Stimulated activated CD4-positive, alpha-beta T cell treated with anti-CD3 and anti-CD28 coated beads, Interleukin-15, amount 100 ng/mL, for 1 hour (primary cell): ENCODE measurements at places on chromosomes 3 and 15.

- DNase-seq, result no peak
Observed at GRCh38 chr15:77335298-77335697, 84.6 kb downstream of the PEAK1 start.

DNA sequence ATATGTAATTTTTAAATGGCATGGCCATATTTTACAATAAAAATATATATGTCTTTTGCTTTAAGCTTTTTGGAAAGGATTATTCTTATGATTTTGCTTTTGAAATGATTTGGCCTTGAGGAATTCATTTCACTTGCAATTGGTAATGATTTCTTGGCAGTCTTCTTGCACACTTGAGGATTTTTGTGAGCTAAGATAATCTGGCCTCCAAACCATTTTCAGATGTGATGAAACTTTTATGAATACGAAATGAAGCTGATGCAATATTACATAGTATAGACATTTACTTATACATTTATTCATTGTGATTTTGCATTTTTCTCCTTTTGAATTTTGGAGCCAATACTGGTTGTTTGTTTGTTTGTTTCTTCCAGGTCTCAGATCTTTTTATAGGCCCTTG, 6.4 kb upstream of the SH2D7 start:
- DNase-seq, result no peak

DNA sequence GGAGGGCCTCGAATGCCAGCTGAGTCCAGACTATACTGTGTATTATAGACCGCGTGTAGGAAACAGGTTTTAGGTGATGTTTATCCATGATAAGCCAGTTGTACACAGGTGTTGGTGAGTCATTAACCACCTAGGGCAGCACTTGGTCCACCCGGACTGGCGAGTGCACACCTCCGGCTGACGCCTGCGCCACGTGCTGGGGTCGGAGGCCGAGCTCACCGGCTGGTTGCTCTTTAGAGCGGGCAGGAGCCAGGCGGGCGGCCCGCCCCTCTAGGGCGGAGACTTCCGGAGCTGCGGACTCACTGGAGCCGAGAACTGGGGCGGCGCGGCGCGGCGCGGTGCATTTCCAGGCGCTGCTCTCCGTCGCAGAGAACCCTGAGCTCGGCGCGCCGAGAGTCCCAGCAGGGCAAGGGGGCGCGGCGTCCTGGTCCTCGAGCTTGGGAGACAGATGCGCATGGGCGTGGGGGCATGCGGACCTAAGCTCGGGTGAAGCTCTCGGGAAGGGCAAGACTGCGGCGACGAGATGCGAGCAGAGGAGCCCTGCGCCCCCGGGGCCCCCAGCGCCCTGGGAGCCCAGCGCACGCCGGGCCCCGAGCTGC, at the start of gene ESYT3:
ESYT3 (plus strand) TSS at position 341 of the 599 bp plus-strand sequence; CDS start at position 524, 183 bp downstream.
- no peak for DNase-seq

- DNase-seq, result no peak
Observed at GRCh38 chr3:45596290-45596791, 1.8 kb downstream of the LIMD1 start.

DNA sequence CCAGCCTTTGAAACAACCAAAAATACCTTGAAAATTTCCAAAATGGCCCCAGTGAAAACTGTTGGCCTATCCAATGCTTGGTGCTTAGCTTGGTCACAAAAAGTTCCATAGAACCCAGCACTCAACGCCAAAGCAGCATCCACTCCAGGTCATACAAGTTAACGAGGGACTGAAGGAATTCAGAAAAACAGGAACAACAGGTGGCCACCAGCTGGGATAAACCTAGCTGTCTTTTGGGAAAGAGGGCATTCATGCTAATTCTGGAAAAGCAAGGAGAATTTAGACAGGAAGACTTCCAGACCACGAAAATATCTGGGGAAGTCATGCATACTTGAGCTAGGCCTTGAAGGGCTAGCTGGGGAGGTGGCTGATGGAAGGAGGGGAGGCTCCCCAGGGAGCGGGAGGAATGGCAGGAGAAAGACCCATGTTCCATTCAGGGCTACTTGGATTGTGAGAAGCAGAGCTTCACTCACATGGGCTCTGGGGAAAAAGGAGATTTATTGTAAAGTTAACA, 28.6 kb downstream of the COLQ start:
- DNase-seq, result no peak

- DNase-seq, result no peak
Observed at GRCh38 chr15:54559405-54560069, 581.3 kb downstream of the UNC13C start.

- no peak for DNase-seq
Observed at GRCh38 chr15:100097342-100098127, 244.2 kb downstream of the ADAMTS17 start.

- DNase-seq, result no peak
Observed at GRCh38 chr3:14265246-14265962, 86.8 kb downstream of the LSM3 start.

DNA sequence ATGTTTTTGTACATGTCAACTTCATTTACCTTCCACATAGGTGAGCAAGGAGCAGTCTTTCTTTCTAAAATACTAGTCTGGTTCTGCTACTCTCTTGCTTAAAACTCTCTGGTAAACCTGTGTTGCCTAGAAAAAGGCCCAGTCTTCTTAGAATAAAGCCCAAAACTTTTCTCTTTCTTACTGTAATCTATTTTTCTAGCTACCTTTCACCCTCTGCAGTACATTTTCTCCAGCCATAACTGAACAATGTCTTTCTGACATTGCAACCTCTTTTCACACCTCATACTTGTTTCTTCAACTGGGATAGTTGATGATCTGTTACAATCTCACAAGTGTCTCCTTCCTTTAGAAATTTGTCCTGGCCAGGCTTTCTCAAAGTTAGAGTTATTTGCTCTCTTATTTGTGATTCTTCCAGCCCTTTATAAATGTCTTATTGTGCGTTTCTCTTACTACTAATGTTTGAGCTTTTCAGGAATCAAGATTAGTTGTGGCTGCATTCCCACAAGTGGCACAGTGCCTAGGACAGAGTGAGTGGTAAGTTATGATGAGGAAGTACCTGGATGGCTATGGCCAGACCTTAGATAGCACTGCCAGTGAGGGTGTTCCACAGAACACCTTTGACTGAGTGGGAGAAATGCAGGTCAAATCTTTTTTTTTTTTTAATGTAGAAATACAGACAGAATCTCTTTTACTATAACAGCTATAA, 313.4 kb upstream of the SATB1 start:
- no peak for DNase-seq

GRCh38 chr3:14117468-14118399, 6.9 kb downstream of the CHCHD4 start:
- no peak for DNase-seq

DNA sequence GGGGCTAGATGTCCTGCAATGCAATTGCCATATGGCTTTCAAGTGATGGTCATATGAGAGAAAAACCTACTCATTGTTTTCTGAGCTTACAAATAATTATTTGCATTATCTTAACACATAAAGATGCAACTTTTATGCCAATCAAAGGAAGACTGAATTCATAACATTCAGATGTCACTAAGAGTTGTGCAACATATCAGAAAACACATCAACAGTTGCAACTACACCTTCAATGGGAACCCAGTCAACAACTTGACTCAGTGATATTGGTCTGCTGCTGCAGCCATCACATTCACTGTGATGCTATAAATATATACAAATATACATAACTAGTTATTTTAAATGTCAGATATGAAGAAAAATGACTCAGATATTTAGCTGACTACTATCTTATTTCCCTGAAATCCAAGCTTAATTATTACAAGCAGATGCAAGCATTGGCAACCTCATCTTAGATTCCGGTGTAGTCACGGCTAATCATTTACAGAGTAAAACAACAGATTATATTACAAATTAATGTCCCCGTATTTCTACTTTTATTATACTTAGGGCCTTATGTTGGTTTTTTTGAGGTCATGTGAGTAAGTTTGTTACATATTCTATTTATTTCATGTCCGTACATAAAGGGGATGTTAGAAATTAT, 23.7 kb downstream of the CNTN3 start:
- no peak for DNase-seq

DNA sequence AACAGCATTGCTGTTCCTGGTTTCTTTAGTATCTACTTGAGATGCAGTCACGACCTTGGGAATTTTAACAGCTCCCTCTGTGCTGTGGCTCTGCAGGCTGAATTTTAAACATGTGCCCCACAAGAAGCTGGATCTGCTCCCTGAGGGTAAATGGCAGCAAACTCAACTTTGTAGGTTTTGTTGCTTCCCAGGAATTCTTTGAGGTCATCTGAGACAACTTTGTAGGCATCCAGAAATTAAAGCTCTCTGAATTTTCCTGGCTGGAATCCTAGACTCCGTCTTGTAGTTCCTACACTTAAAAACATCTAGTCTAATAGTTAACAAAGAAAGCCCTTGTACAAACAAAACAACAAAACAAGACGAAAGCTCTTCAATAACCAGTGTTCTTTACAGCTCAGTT, 366.3 kb downstream of the FEZF2 start:
- no peak for DNase-seq

- DNase-seq, result no peak
Observed at GRCh38 chr15:48451736-48452135, 120.5 kb downstream of the DUT start.

GRCh38 chr3:46860017-46860809, 3.0 kb downstream of the MYL3 start:
- no peak for DNase-seq

GRCh38 chr3:171320750-171321558, 139.3 kb downstream of the TNIK start:
- no peak for DNase-seq

DNA sequence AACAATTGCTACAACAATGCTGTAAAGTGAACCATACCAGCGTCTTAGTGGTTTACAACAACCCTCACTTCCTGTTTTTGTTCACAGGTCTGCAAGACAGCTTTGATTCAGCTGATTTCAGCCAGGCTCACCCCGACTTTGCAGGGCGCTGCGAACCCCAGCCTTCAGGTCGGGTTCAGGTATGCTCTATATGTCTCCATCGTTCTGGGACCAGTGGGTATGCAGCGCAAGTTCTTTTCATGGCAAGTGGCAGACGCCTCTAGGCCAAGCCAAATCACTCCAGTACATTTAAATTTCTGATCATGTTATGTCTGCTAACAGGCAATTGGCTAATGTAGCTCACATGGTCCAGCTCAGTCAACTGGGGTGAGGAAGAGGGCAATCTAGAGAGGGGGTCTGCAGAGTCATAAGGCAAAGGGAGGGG, 52.4 kb upstream of the RGMA start:
- DNase-seq, result no peak

- DNase-seq, result no peak
Observed at GRCh38 chr3:54999159-54999558, 71.3 kb upstream of the LRTM1 start.

GRCh38 chr15:31306426-31307269, 20.0 kb upstream of the KLF13 start:
- DNase-seq, result no peak

GRCh38 chr15:66424963-66425612, 38.4 kb downstream of the MAP2K1 start:
- no peak for DNase-seq

DNA sequence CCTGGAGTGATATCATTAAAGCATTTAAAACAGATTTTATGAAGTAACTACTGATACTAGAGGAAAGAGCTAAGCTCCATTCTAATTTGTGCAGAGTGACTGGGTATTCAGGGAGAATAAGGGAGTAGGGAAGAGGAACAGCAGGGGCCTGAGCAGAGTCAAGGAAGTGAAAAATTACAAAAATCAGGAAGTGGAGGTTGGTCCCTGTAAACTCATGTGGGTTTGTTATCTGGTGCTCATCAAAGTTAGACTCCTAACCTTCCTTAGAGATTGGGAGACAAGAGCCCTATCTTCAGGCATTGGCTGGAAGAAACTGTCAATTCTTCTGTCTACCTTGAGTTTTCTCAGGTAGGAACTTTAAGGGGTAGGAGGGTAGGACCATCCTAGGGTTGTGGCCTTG, 82.5 kb downstream of the NEK11 start:
- DNase-seq, result no peak

GRCh38 chr3:152307829-152308474, 39.2 kb downstream of the MBNL1 start:
- DNase-seq, result no peak

DNA sequence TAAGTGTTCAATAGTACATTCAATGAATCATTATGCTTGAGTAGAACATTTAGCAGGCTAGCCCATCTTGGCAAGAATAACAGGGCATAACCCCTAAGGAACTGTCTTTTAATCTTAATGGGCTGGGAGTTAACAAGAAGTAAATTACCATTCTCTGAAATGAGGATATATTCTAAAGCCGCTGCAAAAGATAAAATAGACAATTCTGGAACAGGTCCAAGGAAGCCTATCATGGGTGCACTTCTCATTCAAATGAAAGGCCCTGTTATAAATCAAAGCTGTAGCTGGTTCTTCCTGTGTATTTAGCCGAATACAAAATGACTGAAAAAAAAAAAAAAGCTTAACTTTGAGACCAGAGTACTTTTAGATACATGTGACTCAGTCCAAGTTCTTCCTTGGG, 15.6 kb downstream of the MTHFS start:
- no peak for DNase-seq

- DNase-seq, result no peak
Observed at GRCh38 chr3:182908471-182908870, 71.9 kb downstream of the DCUN1D1 start.
